Activated naive CD4-positive, alpha-beta T cell treated with anti-CD3 and anti-CD28 coated beads, Interleukin-2, amount 50 U/mL, for 16 hours (primary cell): ENCODE measurements at places on chromosomes 2 and 18.

DNA sequence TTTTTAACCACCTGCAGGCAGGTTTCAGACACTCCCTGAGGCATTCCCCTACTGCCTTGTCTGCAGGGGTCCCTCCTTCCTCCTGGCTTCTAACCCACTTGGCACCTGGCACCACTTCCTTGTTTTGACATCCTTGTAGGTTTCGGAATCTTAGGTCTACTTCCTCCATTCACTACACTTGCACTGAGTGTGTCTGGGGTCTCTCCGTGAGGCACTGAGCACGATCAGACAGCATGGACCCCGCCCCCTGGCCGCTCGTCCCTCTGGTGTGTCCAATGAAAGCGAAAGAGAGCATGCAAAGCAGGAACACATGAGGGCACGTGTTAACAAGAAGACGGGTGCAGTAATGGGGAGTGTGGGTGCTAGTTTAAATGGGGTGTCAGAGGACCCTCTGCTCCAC is 63.8 kb downstream of the HAUS1 start:
- peak; percentile 35 for DNase-seq

DNA sequence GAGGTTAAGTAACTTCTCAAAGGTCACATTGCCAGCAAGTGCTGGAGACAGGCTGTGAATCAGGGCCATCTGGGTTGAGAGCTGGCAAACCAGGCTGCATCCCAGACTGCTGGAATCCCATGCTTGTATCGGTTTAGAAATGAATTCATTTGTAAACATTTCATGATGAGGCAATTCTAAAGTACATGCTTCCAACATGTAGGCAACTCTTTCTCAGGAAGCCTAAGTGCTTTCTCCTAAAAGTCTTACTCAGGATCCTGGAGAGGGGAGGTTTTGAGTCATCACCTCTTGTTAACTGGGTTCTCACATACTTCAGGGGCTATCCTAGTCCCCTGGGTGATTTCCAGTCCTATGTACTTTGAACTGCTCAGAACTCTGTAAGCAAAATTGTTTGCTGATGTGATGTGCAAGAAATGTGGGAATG is 416.5 kb downstream of the MEIS1 start:
- DNase-seq: no peak

DNA sequence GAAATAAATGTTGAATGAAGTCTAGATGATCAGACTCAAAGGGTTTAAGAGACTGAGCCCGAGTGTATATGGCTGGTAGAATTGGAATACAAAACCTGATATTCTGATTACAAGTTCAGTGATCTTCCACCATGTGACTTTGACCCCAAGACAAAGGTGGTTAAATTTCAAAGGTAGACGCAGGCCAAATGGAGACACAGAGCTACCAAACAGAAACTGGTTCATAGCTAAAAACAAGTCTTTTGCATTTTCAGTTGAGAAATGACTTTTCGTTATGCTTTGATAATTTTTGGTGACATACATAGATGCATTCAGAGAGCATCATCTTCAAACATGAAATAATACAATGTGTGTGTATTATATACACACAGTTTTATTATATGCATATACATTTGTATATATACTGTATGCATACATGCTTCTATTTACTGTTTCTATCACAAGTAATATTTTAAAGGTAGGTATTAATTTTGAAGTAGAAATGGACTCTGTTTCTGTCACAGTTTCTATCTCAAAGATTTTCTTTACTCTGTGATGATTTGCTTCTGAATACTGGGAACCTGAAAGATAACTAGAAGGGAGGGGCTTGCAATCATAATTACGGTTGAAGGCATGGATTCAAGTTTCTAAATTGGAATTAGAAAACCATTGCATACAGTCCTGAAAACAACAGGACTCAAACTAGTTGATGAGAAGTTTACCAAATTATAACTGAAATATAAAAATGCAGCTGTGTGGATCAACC is 142.3 kb downstream of the ABCA12 start:
- DNase-seq: no peak

DNA sequence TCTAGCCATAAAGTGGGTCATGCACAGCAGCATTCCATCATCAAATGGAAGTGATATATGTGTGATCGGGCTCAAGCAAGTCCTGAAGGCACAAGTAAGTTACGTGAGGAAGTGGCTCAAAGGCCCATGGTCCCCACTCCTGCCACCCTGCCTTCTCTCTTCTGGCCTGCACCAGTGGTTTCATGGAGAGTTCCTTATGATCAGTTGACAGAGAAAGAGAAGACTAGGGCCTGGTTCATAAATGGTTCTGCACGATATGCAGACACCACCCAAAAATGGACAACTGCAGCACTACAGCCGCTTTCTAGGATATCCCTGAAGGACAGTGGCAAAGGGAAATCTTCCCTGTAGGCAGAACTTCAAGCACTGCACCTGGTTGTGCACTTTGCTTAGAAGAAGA is 412.6 kb upstream of the SMIM21 start:
- no peak for DNase-seq
